Activated naive CD4-positive, alpha-beta T cell (primary cell): ENCODE measurements at places on chromosomes 5 and 9.
A peak's percentile ranks its signal among the peaks of the same experiment; 100 is the strongest.

- no peak for DNase-seq
Observed at GRCh38 chr5:83472508-83473345, 1.2 kb downstream of the VCAN start.

DNA sequence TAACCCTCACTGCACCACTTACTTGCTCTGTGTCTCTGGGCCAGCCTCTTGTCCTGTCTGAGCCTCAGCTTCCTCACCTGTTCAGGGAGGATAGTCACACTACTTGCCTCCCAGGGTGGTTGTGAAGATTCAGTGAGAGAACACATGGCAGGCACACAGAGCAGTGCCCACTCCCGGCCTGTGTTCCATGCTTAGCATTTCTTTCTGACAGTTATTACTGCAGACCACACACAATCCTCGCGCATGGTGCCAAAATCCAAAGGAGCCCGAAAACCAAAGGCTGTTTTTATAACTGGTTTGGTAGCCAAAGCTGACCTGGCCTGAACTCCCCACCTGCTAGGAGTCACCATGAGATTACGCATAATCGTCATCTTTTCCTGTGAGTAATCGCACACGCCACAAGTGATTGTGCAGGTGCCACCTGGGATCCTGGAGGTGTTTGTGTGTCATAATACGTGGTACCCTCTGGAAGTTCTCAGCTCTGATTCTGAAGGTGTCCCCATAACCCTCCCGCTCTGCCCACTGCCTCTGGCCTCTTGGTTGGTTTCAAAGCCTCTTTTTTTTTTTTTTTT, 84.6 kb upstream of the FBXW11 start:
- no peak for DNase-seq

- no peak for DNase-seq
Observed at GRCh38 chr5:29150840-29151239, 2042.6 kb upstream of the CDH6 start.

- DNase-seq = no peak
Observed at GRCh38 chr5:98813755-98814154, 40.3 kb downstream of the RGMB start.

- no peak for DNase-seq
Observed at GRCh38 chr9:14437354-14438231, 123.7 kb upstream of the NFIB start.

GRCh38 chr9:15157381-15157780, 149.6 kb downstream of the TTC39B start:
- no peak for DNase-seq

GRCh38 chr9:136711751-136712689, at the start of gene DIPK1B:
TSS of gene DIPK1B (plus strand) at chr9:136712572. CDS start at chr9:136712666, 94 bp downstream.
- no peak for DNase-seq

- DNase-seq = no peak
Observed at GRCh38 chr5:78527054-78527859, 121.3 kb downstream of the LHFPL2 start.

- no peak for DNase-seq
Observed at GRCh38 chr5:152400846-152401245, 4.2 kb downstream of the NMUR2 start.

GRCh38 chr5:31770132-31770720, 131.3 kb downstream of the PDZD2 start:
- DNase-seq = no peak

- DNase-seq = no peak
Observed at GRCh38 chr9:95055334-95055850, 262.1 kb downstream of the FANCC start.

DNA sequence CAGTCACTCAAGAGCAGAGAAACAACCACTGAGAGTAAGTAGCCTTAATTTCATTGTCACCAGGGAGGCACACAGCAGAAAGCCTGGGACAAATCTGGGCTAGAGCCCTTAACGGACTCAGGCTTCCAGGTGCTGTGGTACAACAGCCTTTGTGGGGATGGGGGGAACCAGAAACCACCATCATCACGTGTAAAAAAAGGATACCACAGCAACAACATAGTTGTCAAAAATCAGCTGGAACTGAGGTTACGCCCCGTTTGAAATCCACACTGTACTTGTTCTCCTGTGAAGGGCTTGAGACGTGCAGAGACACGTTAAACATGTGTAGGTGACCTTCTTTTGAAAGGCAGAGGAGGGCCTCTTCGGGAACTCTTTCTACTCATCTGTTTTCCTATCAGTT, 16.6 kb upstream of the PLPP1 start:
- DNase-seq = no peak

DNA sequence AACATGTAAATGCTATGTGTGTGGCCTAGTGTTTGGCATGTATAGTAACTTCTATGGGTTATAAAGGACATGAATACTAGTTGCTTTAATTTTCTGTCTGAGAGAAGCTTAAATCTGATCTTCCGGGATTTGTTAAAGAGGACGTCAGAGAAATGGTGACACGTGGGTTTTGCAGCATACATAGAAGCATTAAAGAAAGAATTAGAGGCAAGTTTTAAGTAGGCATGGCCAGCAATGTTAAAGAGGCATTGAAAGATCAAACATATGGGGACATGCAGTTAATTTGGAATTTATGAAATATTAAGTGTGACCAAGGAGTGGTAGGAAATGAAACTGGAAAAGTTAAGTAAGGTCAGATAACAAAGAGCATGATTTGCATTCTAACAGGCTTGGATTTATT, 311.4 kb upstream of the RIOK2 start:
- no peak for DNase-seq

DNA sequence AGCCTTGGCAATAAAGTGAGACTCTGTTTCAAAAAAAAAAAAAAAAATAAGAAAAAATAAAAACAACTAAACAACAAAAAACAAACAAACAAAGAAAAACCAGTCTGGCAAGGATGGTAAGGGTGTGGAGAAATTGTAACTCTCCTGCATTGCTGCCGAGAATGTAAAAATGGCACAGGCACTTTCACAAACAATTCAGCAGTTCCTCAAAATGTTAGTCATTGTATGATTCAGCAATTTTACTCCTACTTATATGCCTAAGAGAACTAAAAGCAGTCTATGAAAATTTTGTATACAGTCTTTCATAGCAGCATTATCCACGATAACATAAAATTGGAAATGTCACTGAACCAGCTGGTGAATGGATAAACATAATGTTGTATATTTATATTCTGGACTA, 280.4 kb downstream of the CDH9 start:
- no peak for DNase-seq

GRCh38 chr5:141419074-141419880, 1.6 kb upstream of the PCDHGA11 start:
- no peak for DNase-seq

- DNase-seq = no peak
Observed at GRCh38 chr5:61215996-61216395, 53.7 kb upstream of the SMIM15 start.

DNA sequence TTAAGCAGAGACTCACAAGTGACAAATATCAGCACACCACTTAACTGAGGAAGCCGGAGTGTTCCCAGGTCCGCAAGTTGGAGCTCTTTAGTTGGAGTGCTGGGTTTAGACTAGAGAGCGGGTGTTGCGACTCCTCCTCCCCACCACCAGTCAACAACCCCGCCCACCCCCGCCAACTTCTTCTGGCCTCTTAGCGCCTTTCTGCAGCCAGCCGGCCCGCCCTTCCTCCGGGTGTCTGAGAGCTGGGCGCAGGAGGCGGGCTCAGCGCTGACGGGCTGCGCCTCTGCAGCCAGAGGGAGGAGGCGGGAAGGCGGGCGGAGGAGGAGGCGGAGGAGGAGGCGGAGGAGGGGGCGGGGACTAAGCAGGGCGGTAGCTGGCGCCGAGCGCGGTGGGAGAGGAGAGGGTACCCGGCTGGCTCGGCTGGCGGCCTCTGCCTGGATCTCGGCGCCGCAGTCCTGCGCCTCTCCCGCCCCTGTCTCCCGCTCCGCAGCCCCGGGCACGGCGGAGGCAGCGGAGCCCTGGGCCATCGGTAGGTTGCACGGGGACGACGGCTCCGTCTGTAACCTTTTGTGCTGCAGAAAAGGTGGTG, at the start of gene MACIR:
Gene MACIR, plus strand, starts transcription at position 396 of the 589 bp plus-strand sequence. CDS start 17,157 bp downstream, outside the sequence.
- peak; percentile 93 for DNase-seq

DNA sequence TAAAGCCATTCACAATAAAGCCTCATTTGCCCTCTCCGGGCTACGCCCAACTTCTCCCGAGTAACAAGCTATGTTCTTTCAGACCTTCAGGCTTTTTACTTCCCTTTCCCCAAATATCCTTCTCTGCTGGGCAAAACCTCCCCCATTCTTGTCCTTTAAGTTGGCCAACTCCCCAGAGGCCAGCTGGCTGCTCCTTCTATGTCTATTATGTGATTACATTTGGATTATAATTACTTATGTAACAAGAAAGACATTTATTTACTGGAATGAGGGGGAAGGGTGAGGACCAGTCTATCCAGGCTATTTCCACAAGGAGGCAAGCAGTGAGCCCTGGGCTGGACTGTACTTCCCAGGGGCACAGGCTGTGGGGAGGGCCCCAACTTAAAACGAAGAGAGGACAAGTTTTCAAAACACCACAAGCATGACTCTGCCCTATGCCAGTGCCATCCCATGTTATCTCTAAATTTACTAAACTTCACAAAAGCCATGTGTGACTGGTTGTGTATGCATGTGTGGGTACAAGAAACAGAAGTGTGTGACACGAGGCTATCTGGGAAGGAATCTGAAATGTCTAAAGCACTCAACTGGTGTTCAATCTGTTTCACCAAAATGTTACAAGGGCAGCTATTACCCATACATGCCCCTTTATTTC, 84.5 kb downstream of the GNAQ start:
- DNase-seq = no peak

DNA sequence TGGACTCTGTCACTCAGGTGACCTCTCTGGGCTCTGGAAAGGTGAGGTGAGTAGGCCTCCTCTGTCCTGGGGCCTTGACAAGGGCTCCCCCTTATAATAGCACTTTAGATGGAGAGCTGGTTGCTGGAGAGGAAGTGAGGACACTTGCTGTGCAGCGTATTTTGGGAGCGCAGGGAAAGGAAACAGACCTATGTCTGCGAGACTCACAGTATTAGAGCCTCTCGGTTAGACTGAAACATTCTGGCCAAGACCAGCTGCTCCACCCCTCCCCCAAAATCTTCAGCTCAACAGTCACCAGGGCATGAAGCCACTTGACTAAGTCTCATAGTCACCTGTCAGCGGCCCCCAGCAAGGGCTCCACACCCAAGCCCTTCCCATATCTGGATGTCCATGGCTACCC, 213.6 kb downstream of the AGTPBP1 start:
- no peak for DNase-seq

- no peak for DNase-seq
Observed at GRCh38 chr9:15272377-15272928, 34.6 kb downstream of the TTC39B start.

GRCh38 chr9:136858844-136859757, 7.0 kb downstream of the MAMDC4 start:
- DNase-seq = no peak

DNA sequence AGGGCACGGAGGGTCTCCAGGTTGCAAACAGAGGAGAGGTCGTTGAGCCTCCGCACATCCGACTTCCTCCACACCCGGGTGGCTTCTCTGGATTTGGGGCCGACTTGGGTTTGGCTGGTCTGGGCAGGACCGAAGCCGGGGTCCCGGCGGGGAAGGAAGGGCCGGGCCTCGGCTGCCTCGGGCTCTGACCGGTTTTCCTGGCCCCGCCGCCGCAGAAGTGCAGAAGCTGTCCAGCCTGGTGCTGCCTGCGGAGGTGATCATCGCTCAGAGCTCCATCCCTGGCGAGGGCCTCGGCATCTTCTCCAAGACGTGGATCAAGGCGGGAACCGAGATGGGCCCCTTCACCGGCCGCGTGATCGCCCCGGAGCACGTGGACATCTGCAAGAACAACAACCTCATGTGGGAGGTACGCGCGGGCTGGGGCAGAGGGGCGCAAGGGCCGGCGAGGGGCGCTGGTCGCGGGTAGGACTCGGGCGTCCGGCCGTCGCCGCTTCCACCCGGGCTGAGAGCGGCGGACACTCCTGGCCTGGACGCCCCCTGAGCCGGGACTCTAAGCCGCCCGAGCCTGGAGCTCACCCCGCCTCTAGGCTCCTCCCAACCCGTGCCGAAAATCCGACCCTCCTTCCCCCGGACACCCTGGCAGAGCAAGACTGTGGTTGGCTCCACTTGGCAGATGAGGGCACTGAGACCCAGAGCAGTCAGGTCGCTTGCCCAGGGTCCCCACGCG, 2.2 kb downstream of the PRDM12 start:
- DNase-seq = no peak

DNA sequence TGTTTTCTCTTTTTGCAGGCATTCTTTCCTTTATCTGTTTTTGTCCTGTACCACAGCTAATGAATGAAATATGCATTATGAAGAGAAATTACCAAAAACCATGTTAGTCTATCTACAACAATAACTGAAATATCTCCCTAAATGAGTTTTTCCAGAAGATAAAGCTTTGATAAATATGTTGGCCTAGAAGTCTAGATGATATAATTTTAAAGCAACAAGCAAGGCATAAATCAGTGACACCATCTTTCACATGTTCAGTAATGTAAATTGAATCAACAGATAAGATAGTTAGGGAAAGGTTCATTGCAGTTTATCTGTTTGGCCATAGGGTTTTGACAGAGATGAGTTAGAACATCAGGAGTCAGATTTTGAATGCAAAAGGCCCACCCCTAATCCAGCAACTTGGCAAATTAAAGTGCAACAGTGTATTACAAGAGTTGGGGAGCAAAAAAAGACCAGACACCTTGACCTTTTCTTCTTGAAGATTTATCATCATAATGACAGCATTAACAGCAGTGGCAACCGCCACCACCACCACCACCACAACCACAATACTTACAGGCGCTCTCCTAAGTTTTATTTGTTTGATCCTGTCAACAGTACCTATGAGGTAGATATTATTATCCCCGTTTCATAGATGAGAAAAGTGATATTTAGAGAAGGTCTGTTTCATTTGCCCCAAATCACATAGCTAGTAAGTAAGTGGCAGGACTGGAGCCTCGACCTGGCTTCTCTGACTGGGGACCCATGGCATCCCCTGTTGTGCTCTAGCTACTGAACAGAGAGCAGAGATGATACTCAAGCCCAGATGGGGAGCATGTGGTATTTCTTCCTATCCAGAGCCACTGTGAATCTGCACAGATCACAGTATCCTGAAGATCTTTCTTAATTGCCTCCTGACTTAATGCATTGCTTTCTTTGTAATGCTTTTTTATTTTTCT, 122.8 kb upstream of the DHFR start:
- no peak for DNase-seq

GRCh38 chr9:110110154-110110553, 97.8 kb downstream of the C9orf152 start:
- DNase-seq = no peak

GRCh38 chr5:107977550-107978071, 306.9 kb upstream of the EFNA5 start:
- DNase-seq = no peak

GRCh38 chr9:136245219-136246150, at the start of gene QSOX2:
TSS of gene QSOX2 (minus strand) at chr9:136245812. CDS start at chr9:136245803, 9 bp downstream.
- DNase-seq = peak; percentile 87

DNA sequence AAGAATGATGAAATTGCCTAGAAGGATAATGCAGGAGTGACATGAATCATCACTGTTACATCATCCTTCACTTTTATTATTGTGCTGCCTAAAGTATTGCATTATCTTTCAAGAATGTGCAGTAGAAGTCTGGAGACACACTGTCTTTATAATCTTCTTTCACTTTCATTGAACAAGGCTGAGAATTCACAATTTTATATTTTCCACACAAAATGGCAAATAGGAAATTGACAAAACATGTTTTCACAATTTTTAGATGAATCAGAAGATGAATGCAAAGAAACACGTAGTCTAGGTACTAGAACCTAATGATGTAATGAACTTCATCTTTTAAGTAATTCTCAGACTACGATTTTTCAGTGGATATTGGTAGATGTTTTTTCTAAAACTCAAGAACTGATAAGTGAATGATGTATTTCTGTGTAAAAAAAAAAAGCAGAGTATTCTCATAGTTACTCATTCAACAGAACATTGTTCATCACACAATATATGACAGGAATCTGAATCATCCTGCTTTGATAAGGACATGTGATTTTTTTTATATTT, 131.5 kb upstream of the GRHPR start:
- no peak for DNase-seq
